Colonic mucosa (tissue), 4 donors: ENCODE measurements at places on chromosomes 1 and 21.

GRCh38 chr1:211895126-211895759 lies 64.7 kb upstream of the LPGAT1 start:
- no peak for DNase-seq

DNA sequence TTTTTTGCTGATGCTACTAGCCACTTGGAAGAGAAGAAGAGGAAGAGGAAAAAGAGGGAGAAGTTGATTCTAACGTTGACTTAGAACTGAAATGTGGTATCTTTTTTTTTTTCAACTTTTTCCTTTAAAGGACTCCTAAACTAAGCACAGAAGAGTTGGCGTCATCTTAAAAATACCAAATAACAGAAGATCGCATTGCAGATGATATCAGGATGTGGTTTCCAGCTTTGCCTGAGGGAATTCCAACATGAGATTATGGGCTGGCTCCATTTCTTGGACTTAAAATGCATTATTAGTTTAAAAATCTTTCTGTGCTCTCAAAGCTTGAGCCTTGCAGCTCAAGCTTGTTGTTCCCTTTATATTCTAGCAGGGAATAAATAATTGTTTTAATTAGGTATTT lies 29.8 kb downstream of the WDR3 start:
- no peak for DNase-seq

- no peak for DNase-seq
These were observed 80.0 kb downstream of the VWA5B1 start for GRCh38 chr1:20370698-20371097.

DNA sequence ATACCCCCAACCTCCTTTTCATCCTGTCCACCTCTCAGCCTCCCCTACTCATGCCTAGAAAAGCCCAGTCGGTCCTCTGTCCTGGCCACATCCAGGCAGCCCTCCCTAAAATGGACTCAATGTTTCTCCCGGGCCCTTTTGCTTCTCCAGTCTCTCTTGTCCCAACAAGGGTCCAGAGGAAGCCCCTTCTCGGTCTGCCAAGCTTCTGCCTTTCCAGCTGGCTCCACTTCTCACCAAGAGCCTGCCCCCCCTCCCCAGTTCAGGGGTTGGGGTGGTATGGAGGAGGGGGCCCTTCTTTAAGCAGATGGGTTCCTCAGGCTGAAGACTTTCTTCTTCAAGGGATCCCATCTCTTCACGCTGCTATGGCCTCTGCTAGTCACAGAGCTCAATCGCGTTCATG lies 23.9 kb downstream of the RAB7B start:
- DNase-seq, result no peak

DNA sequence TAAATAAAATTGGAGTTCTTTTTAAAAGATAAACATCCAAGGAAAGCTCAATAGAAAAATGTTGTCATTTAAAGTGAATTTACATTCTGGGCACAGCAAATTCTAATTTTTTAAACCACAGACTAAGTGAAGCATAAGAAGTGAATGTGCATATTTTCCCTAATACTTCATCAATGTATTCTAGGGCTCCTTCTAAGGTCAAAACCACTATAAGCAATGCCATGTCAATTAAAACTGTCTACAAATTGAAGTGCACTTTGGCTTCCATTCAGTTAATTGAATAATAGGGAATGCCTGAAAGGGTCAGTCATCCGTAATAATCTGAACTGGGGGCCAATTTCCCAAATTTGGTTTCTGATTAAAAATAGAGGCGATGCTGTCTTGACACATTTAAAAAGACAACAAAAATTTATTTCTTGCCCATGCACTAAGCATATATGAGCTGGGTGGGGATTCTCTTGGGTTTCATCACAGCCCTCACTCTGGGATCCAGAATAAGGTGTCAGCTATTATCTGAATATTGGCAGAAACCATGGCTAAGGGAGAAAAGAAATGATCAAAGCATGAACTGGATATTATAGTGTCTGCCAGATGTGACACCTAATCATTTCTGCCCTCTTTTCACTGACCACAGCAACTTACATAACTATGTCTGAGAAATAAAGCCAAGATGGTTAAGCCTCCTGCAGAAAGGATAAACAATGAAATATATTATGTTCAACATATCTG lies 660.6 kb upstream of the B3GALT2 start:
- DNase-seq, result no peak
